Endothelial cell (in vitro differentiated cells): ENCODE measurements at places on chromosomes 5 and 9. TPM values are rescaled to one million over a fixed set of nuclear protein-coding genes. Genes with fewer than 3 reads are reported as not detected.

TOMM5 gene
- 52.5 TPM for total RNA-seq

ADAMTS16 gene
- 27.8 TPM for total RNA-seq

SNCB gene
- total RNA-seq, result 0.80 TPM

SLC1A1 gene
- total RNA-seq, result 2.2 TPM

HTR4 gene
- total RNA-seq, result not detected

AK6 gene
- 27.1 TPM for total RNA-seq

IFNA2 gene
- total RNA-seq, result not detected

RAB14 gene
- 81.6 TPM for total RNA-seq

GABRA6 gene
- not detected for total RNA-seq

DNA sequence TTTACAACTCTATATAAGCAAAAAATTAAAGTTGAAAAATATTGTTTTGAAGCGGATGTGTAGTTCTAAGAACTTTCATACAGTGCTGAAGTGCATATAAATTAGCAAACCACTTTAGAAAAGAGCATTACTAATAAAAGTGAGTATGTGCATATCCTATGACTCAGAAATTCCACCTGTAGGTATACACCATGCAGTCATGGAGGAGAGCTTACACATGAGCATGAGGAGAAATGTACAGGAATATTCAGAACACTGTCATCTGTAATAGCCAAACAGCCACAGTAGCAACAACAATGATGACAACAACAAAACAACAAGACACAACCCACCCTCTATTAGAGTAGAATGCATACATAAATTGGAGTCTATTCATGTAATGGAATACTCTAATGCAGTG, 138.2 kb upstream of the ARRDC3 start:
- no peak for DNase-seq

GRCh38 chr5:38455796-38456330, 100.6 kb downstream of the LIFR start:
- DNase-seq, result no peak

DNA sequence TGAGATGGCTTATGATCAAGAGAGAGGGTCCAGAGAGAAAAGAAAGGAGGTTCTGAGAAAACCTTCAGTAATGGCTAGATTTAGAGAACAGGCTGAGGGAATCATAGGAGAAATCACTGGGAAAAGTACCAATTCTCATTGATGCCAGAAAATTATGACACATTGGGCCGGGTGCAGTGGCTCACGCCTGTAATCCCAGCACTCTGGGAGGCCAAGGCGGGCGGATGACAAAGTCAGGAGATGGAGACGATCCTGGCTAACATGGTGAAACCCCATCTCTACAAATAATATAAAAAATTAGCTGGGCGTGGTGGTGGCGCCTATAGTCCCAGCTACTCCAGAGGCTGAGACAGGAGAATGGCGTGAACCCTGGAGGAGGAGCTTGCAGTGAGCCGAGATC, 29.5 kb upstream of the PLIN2 start:
- no peak for DNase-seq

DNA sequence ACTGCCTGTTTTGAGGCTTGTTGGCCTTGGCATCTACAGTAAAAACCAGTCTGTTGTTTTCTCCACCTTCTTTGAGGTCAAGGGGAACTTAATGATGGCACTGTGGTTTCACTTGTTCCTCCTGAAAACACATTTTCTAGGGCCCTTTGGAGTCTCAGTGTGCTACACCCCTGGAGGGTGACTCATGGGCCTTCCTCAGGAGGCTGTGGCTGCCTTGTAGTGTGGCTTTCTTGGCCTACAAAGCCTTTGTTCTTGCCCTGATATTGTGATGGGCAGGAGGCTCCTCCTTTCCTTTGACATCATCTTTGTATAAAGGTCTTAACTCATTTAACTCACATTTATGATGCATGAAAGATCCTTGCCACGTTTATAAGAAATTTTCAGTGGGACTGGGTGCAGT, 56.3 kb upstream of the GPBP1 start:
- DNase-seq, result no peak

DNA sequence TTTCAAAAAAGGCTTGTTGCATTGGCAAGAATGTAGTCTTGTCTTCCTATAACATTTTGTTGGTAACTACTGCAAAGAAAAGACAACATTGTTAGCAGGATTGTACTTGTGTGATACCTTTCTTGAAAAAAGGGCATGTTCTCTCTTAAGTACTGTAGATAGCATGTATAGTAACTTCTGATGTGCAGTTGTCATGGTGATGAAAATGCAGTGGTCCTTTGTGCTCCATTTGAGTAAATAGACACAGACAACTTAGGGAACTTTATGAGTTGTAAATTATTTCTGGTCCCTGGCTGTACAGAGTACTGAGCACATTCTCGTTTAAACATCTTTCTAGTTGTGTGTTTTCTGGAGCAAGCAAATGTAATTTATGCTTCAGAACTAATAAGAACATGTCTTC, 103.3 kb downstream of the CD180 start:
- no peak for DNase-seq

DNA sequence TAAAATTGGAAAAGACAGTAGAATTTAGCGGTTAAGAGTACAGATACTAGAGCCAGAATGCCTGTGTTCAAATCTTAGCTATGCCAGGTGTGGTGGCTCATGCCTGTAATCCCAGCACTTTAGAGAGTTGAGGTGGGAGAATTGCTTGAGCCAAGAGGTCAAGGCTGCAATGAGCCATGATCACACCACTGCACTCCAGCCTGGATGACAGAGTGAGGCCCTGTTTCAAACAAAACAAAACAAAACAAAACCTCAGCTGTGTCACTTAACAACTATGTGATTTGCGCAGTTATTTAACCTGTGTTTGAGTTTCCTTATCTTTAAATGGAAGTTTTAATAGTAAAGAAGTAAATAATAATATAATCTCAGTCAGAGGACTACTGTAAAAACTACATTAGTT, 68.3 kb downstream of the TBCA start:
- no peak for DNase-seq

- DNase-seq, result no peak
Measured at GRCh38 chr9:406886-407654, 192.4 kb downstream of the DOCK8 start.

GRCh38 chr5:118698774-118699173, 289.6 kb downstream of the DTWD2 start:
- DNase-seq, result no peak

DNA sequence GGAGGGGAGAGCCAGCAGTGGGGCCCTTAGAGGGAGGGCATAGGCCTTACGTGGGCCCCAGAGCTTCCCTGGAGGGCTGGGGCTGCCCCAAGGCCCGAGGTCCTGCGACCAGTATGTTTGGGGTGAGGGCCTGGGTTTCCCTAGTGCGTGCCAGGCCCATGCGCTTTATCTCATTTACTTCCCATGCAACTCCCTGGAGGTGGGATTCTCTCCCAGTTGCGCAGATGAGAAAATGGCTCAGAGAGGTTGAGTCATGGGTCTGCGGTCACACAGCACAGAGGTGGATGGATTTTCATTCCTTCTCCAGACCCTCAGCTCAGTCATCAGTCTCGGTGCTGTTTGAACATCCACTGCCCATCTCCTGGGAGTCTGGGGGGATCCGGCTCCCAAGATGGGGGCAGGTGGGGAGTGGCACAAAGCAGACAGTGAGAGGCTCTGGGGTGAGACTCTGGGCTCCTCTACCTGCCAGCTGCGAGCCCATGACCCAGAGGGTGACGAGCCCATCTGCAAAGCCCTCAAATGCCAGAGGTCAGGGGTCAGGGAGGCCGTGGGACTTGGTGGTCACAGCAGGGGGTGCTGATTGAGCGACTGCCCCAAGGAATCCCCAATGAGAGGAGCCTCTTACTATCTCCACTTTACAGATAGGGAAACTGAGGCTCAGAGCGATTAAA, 171.2 kb downstream of the GAPVD1 start:
- DNase-seq, result no peak

DNA sequence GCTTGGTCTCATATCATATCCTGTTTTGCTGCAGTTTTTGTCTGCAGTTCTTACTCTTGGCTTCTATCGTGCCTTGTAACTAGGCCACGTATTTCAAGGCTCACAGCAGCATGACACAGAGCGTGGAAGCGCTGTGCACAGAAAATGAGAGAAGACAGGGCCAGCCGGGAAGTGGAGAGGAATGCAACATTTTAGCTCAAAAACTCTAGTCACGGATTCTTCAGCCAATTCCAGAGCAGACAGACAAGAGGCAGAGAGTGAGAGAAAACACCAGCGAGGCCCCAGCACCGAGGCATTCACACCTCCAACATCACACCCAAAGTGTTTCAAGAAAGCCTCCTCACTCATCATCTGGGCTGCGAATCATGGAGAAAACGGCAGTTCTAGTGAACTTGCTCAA, 160.8 kb downstream of the DNAH5 start:
- DNase-seq, result no peak

DNA sequence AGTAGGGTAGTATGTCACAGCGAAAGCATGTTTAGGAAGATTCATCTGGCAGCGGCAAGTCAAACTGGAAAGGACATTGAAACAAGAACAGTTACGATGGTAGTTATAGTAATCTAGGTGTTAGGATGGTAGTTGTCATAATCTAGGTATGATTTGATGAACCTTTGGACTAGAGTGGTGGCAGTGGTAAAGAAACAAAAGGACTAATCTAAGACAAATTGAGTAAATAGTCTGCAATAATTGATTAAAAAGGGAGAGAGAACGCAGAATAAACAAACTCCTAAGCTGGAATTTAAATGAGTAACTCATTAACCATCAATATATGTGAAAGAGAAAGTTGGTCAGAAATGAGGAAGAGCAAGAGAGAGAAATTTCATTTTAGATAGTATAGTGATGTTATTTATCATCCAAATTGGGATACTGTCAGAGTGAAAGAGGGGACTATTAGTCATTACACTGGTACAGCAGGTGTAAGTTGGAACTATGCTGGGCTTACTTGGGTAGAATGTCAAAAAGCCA, 56.8 kb downstream of the MTREX start:
- no peak for DNase-seq

DNA sequence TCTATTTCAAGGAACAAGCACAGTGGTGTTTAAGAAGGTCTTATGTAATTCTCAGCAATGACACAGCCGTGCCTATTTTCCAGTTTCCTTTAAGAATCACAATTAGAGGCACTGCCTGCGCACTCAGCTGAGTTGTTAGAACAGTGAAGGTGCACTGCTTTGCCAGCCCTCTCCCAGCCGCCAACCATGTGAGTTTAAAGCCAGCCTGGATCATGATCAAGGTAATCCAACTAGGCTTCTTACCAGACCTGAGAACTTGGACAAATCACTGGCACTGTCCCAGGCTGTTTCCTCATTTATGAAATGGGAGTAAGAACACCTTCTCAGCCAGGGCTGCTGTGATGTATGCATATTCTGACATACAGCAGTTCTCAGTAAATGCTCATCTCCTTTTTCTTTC, 99.6 kb downstream of the ASTN2 start:
- no peak for DNase-seq

DNA sequence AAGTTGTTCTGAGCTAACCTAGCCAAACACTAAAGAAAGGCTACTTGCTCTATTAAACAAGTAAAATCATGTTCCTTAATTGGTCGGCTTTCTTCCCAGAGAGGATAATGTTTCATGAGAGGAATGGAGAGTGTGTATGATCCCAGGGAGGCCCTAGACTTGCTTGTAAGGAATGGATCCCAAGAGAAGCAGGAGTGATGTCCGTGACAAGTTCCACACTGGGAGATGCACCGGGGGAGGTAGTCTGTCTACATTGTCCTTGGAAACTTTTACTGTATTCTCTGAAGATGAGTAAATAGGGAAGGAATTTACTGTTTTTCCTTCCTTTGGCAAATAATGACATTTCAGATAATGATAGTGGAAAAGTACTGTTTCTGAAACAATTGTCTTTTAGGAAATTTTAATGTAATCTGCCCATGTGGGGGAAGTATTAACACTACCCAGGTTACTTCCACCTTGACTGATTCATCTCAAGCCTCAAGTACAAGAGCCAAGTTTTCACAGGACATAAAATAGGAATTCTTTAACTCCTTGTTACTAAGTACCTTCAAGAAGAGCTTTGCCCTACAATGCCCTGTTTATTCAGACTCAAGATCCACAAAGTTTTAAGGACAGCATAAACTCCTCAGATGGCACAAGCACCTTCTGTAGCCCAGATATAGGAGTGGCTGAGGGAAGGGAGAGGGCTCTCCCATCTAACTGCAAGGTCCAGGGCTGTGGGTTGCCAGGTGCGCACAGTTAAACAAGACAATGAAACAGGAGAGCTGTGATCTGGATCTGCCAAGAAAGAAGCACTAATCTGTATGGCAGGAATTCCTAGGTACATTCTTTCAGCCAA, 152.1 kb downstream of the GNA14 start:
- no peak for DNase-seq

- DNase-seq, result peak; percentile 6
Measured at GRCh38 chr5:153425914-153426313, 64.6 kb upstream of the GRIA1 start.

DNA sequence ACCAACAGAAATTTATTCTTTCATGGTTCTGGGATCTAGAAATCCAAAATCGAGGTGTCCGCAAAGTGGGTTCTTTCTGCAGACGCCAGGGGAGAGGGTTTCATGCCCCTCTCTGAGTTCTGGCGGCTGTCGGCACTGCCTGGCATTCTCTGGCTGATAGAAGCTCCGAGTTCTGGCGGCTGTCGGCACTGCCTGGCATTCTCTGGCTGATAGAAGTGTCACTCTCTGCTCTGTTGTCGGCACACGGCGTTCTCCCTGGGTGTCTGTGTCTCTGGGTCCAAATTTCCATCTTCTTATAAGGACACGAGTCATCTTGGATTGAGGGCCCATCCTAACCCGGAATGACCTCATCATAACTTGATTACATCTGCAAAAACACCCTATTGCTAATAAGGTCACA, 7.6 kb downstream of the GFI1B start:
- no peak for DNase-seq

DNA sequence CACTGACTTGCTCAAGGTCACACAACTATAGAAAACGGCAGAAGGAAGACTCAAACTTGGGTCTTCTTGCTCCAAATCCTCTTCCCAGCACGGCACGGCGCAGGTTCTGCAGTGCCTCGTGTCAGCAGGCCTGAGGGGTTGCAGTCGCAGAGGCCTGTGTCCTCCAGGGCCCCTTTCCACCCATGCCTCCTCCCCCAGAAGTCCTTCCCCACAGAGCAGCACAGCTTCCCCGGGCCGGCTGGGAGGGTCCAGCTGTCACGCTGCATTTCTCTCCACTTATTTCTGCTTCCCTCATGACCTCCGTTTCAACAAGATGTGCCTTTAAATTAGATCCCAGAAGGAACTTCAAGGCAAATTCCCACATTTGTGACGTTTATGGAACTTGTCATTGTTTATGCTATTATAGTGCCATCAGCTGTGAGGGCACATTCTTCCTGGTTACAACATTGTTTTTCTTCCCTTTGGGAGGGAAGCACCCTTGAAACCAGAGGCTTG, 148.4 kb downstream of the C5orf15 start:
- DNase-seq, result no peak

- DNase-seq, result no peak
Measured at GRCh38 chr9:125088752-125089151, 54.6 kb downstream of the SCAI start.

GRCh38 chr5:96219580-96220281, 213.3 kb downstream of the PCSK1 start:
- DNase-seq, result no peak

DNA sequence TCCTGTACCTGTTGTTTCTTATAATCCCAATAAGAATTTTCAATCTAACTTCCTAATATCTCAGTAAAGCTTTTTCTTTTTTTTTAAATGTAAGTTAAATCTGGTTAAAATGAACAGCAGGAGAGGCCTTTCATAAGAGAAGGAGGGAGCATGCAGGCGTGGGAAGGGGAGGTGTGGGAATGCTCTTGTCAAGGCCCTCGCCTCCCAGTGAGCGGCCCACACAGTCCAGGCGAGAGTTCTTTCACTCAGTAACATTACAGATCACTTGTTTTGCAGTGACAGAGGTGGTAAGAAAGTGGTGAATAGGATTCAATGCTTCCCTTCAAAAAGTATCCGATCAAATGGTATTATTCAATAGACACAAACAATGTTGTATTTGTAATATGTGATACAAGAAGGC, 125.0 kb downstream of the EPB41L4A start:
- DNase-seq, result no peak

GRCh38 chr9:13064676-13065075, 214.8 kb downstream of the MPDZ start:
- no peak for DNase-seq
